ENCODE measurements at places on chromosomes 3 and 15.

DNA sequence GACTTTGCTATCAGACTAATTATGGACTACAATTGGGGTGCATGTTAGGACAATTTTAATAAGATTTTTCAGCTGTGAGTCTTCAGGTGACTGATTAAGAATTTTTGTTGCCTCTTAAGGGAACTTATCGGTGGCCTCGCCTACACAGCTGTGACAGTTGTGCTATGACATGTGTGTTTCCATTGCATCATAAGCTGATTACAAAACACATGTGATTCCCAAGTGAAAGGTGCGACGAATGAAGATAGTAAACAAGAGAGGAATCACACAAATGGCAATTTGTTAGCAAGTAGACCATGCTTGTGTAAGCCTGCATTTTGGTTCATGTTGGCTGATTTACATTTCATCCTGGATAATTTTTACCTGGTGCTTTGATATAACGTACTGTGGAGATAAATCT lies 8.3 kb downstream of the ROBO2 start:
- no peak for DNase-seq

GRCh38 chr3:148992027-148992634 lies 791 bp downstream of the GYG1 start:
- peak; percentile 54 for DNase-seq

GRCh38 chr3:60095516-60095915 lies 1045.7 kb upstream of the CFAP20DC start:
- no peak for DNase-seq

DNA sequence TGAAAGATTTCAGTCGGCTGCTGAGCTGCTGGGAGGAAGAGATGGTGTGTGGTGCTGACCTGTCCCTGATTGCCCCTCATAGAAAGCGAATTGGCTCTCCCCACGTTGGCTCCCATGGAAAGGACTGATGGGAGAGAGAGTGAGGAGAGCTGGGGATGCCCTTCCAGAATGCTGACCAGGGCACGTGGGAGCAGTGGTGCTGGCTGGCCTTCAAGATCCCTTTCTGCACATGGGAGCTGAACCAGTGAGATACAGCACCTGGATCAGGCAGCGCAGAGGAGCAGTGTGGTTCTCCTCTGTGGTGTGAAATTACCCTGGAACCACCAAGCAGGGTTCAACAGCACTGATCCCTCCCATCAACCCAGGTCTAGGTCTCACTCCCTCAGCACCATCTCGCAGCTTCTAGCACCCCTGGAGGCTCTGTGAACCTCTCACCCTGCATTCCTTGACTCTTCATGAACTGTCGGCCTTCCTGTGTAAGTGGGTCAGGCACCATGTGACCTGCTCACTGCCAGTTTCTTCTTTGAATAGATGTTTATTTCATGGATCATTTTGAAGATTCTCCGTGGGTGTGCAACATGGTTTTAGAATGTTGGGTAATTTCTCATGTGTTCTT lies 55.7 kb downstream of the CACNA1D start:
- DNase-seq = no peak

DNA sequence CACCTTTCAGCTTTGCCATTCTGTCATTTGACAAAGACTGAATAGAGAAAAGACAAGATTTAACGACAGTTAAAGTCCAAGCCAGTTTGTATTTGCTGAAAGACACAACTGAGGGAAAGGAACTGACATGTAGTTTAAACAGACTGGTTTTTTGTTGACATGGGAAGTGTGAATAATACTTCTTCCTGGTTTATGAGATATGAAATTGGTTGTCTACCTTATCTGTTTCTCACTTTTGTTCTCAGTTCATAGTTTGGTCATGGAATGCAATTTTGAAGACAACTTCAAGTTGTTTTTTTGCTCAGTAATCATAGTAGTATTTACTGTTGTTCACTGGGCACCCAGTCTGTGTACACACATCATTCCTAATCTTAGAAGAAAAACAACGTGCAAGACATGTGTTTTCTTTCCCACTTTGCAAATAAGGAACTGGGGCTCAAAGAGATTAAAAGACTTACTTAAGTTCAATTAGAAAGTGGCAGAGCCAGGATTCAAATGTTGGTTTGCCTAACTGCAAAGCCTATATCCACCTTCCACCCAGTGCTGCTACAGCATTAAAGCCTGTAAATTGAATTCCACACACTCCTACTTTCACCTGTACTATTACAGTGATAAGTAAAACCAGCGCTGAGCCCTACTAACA lies 103.5 kb downstream of the LPP start:
- no peak for DNase-seq

DNA sequence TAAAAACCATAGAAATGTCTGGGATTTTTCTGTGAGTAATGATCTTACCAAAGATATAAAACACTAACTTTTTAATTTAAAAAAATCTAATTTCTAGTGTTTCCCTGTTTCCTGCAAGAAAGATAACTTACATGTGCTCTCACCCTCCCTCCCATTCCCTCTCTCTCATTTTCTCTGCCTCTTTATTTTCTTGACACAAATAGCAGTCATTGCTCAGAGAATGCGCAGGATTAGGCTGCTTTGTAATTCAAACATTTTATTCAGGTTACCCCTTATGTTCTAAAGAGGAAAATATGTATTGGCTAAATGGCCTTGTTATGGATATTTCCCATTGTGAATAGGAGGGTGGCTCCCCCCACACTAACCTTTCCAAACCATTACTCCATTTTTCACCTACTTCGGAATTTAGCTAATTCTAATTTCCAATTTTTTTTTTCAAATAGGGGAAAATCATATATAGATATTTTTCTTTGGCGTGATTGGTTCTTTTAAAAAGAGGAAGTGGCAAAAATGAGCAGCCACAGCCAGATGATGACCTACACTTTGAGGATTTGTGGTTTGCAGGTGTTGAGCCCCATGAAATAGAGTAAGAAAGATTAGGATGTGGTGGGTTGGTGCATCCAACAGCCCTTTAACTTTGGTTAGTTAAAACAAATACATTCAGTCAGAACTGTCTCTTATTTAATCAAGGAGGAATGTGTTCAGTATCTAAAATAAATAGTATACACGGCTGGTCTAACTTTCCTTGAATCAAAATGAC lies 554.4 kb downstream of the IGSF11 start:
- no peak for DNase-seq

GRCh38 chr3:53531749-53532148 lies 37.3 kb downstream of the CACNA1D start:
- no peak for DNase-seq

- no peak for DNase-seq
These were observed 44.2 kb downstream of the SMAD6 start for GRCh38 chr15:66746231-66746605.

DNA sequence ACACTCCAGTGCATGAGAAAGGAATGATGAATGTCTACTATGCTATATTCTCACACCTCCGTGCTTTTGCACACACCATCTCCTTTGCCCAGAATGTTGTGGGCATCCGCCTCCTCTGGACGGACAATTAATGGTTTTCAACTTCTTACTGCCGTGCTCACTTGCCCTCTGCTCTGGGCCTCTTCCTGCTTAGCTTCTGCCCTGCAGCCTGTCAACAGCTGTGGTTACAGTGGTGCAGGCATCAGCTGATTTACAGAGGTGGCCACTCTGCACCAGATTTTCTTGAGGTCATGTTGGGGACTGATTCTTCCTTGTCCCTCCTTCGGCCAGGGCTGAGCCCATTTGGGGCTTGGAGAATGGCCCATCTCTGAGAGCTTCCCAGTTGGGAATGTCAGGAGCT lies 56.5 kb upstream of the TMEM115 start:
- DNase-seq = no peak

DNA sequence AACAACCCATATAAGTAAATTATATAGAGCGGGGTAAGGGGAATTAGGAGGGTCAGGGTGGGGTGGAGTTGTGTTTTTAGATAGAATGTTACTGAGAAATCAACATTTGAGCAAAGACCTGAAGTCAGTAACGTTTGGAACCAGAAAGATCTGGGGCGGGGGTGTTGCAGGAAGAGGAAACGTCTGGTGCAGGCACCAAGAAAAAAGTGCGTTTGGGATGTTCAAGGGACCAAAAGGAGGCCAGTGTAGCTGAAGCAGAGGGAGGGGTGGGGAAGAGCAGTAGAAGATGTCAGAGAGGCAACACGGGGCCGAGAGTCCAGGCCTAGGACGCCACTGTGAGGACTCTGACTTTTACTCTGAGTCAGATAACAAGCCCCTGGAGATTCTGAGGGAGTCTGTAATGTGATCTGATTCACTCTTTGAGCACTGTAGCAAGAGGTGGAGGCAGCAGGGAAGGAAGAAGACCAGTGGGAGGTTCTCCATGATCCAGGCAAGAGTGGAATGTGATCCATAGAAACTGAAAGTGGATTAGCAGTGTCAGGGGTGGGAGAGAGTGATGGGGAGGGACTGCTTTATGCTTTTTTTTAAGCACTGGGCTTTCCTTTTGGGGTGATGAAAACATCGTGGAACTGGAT lies 179.3 kb upstream of the CHRM5 start:
- no peak for DNase-seq

GRCh38 chr3:194995334-194995733 lies 275.6 kb downstream of the XXYLT1 start:
- DNase-seq = no peak

DNA sequence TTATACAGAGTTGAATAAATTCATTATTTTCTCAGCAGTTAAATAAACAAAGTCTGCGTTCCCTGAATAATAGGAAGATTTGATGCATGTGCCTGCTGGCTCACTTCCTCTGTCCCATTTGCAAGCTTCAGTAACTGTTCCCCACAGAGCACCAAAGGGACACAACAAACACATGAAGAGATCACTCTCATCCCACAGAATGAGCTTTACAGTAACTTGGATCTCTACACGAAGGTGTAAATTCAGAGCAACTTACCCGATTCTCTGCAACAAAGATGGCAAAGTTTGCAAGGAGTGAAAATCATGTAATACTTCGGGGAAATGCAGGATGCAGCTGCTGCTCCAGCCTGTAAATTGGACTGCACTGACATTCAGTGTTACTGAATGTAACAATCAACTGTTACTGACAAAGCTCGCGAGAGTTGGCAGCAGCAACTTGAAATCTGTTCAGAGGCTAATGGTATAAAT lies at the start of gene BCHE:
TSS of gene BCHE (minus strand) at position 366 of the 468 bp plus-strand sequence. CDS start 6,390 bp downstream, outside the sequence.
- DNase-seq = peak; percentile 78

DNA sequence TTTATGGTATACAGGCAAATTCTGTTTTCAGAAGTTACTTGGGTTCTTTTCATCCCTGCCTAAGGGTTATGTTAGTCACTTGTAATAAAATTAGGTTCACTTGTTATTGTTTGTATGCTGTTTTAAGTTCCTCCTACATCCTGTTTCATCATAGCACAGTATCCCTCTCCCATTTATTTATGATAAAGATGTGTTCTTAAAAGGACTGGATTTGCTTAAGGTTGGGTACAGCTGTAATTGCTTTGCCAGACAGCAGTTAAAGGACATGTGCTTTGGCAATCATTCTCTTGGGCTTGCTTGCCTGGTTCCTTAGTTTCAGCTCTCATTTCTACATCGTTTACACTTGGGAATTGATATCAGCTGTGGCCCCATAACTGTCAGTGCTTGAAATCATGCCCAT lies 11.7 kb downstream of the ATP2C1 start:
- peak; percentile 45 for DNase-seq

DNA sequence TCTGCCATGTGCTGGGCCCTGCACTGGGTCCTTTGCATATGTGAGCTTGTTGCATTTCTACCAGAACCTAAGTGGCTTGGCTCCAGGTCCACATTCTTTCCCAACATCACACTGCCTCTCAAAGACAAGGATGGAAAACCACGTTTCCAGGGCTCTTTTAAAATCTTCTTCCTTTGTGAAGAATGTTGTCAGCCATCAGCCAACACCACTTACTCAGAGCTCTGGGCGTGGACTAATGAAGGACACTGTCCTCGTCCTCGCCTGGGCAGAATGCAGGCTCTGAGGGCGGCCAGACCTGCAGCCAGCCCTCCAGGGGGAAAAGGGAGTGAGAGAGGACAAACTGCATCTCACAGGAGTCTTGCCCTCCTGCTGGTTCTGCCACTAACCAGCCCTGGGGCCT lies 49.7 kb downstream of the MAGEF1 start:
- no peak for DNase-seq

DNA sequence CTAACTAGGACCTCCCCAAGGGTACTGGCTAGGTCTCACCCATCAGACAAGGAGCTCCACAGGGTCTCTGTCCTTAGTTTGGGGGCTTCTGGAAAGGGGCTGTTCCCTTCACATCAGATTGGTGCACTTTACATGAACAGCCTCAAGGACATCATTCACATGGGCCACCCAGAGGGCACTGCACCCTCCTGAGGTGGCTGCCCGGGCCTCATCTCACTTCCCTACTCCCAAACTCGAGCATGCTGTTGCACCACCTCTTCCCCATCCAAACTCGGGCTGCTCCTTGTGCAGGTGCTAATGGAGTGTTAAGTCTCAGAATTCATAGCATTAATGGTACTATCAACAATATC lies 48.1 kb downstream of the RAB11A start:
- DNase-seq = no peak

- DNase-seq = no peak
These were observed 8.8 kb downstream of the CRYBG3 start for GRCh38 chr3:97830638-97831037.

- peak; percentile 66 for DNase-seq
These were observed 36.0 kb downstream of the BDH1 start for GRCh38 chr3:197519801-197520211.

DNA sequence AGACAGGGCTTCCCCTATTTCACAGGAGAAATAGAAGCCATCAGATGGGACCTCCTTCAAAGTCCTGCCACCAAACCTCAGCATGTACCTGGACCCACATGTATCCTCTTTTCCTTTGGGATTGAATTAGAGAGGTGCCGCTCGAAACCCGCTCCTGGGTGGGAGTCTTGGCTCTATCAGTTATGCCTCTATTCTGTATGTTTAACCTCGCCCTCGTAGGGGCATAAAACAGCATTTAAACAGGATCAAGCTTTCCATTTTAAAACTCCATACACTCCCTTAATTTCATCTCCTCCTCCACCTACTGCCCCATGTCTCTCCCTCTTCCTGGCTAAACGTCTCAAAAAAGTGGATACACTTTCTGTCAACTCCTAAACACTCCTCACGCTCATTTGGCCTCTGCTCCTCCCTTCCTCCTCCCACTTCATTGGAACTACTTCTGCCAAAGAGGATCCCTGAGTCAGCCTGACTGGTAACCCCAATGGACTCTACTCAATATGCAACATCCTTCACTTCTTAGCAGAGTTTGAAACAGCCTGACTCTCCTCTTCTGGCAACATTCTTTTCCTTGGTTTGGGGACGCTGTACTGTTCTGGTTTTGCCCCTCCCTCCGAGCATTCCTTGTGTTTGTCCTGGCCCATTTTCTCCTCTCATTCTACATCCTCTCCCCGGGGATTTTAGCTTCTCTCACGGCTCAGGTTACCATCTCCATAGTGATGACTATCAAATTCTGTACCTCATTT lies 23.0 kb upstream of the MUC20 start:
- DNase-seq = no peak

DNA sequence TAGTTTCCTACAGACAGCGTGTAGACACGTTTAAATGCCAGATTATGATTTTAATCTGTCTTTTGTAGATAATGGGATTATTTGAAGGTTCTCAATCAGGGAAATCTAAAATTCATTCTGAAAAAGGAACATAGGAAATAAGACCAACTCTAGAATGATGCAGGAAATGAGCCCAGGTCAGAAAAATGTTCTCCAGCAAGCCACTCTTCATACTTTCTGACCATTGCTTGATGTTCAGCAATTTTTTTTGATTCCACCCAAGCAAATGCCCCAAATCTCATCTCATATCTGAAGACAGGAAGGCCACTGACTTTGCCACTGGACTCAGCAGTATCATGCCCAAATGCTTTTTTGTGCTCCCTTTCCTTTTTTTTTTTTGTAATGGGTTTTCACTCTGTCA lies 373.4 kb downstream of the LPP start:
- no peak for DNase-seq
